ENCODE measurements at places on chromosomes 2 and 18.

- no peak for DNase-seq
Observed at GRCh38 chr18:49028801-49029506, 78.2 kb upstream of the SMAD7 start.

DNA sequence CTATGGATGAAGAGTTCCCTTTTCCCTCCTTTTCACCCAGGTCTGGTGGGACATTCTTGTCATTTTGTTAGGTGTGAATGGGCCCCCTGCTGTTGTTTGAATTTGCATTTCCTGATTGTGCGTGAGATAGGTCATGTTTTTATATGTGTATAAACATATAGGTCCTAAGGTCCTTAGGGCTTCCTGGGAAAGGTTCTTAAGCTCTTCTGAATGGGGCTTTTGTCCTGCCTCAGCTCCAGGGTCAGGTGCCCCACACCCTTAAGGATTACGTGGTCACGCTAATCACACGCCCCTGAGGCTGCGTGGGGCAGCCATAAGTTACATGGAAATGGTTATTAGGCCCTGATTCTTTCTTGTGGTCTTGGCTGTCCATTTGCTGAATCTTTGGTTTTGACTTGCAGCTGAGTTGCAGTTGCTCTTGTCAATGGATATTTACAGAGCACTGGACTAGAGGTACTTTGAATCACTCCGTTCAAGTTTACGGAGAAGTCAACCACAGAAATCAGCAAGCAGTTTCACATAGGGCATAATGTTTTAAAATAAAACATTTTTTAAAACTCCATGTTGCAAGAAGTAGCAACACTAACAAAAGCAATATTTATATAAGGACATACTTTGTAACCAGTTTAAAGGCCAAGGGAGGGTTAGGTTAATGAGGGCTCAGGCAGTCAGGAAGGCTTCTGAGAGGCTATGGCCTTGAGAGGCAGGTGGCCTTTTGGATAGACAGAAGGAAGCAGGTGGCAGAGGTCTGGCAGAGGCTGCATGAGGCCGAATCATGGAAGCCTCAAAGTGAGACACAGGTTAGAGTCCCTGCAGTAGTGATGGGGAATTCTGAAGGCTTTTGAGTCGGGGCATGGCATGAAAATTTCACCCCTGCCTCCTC, 24.2 kb downstream of the LIPG start:
- no peak for DNase-seq

GRCh38 chr2:120348737-120349439, 3.0 kb downstream of the INHBB start:
- DNase-seq = no peak

DNA sequence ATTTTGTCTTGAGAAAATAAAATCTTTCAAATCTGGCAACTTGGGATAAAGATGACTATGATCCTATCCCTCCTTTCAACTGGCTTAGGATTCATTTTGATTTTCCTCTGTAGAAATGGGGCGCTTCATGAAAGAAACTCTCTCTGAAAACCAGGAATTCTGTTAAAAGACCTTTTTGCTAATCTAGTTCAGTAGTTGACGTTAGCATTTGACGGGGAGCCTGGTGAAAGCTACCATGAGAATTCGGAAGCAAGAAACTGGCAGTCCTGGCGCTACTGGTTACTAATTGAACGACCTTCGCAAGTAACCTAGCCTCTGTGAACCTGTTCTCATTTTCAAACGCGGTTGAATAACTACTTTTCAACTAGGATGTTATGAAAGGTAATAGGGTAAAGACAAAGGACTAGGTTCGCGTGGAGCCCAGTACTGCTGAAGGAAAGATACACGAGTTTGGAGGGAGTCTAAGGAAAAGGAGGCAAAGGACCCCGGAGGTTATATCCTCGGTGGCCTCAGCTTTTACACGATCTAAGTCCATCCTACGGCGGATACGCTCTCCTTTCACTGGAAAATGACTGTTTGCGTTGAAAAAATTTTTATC, 604 bp upstream of the STK11IP start:
- peak; percentile 7 for DNase-seq

DNA sequence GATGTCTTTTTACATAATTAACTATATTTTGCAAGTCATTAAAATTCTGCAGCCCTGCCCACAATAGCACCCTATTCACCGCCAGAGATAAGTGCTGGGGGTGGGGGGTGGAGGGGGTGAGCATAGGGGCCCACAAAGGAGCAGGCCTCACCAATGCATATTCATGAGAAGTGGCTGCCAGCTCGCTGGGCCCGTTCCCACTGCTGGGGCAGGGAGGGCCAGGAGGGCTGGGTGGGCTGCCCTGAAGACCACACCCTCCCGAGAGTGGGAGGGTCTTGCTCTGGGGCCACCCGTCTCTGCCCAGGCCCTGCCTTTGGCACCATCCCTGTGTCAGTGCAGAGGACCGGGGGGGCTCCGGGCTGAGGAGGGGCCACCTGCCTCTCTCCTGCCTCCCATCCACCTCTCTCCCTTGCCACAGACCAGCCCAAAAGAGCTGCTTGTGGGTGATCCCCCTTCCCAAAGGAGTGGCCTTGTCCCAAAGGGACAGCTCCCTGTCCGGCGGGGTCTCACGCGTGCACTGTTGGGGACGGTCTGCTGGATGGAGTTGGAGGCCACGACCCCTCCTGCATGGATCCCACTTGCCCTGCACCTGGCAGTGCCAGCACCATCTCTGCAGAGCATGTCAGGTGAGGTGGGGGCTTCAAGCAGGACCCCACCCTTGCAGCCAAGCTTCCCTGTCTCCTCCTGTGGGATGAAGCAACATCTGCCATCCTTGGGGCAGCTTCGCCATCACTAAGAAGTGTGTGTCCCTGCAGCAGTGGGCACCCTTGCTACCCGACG, 138.8 kb upstream of the GPC1 start:
- DNase-seq = no peak

- no peak for DNase-seq
Observed at GRCh38 chr2:18596993-18597392, 7.6 kb upstream of the NT5C1B start.

DNA sequence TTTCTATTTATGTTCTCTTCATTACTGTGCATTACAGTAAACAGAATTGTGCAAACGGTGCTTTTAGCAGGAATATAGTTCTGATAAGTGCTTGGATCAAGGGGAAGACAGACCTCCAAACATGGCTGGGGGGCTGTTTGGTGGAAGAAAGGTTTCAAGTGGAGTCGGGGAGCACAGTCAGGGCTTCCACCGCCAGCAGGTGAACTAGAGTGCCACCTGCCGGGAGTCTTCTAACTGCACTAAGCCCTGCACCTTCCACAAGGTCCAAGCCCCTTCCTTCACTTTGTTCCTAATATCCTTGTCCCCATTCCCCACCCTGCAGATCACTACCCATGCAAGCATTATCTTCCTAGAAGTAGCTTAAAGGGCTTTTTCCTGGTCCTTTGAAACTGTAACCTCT, 11.1 kb downstream of the ONECUT2 start:
- no peak for DNase-seq

DNA sequence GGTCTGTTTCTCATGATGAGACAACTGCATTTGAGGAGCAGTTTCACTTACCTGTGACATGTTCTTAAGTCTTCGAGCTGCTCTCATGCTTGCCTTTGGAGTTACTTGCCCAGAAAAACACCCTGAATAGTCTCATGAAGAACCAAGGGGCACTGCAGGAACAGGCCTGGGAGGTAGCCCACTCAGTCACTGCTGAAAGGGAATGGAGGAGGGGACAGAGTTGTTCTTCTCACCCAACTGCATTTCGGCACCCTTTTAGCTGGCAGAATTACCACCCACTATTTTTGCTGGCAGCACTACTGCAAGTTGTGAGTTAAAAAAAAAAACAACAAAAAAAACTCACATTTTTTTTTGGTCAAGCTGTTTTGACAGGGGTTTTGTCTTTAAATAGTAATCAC, 181.9 kb downstream of the PTPRM start:
- DNase-seq = no peak

DNA sequence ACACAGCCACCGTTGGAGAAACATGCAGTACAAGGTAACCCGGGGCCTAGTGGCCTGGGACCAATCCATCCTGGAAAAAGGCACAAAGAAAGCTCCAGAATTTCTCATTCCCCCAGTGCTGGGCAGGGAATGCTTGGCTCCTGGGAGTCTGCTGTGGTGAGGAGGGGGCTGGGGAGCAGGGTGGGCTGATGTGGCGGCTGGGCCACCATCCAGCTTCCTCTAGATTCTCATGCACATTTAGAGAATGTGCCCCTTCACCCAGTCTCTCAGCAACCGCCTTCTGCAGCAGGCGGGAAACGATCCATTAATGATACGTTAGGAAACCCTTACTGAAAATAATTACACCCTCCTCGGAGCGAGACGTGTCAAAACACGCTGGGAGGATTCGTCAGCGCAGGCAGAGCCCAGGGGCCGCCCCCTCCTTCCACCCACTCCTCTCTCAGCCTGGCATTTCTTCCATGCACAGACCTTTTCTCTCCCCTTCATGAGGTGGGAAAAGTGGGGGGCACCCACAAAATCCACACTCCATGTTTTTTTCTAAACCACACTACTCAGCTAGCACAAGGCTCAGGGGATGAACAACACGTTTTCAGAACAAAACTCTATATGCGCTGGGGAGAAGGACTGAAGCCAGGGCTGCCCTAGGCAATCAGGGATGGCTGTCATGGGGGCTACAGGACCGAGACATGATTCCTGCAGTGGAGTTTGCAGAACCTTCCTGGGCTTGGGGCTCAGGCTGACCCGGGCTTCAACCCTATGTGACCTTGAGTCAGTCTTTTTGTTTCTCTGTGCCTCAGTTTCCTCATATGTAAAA, 56.1 kb upstream of the SMAD7 start:
- no peak for DNase-seq

DNA sequence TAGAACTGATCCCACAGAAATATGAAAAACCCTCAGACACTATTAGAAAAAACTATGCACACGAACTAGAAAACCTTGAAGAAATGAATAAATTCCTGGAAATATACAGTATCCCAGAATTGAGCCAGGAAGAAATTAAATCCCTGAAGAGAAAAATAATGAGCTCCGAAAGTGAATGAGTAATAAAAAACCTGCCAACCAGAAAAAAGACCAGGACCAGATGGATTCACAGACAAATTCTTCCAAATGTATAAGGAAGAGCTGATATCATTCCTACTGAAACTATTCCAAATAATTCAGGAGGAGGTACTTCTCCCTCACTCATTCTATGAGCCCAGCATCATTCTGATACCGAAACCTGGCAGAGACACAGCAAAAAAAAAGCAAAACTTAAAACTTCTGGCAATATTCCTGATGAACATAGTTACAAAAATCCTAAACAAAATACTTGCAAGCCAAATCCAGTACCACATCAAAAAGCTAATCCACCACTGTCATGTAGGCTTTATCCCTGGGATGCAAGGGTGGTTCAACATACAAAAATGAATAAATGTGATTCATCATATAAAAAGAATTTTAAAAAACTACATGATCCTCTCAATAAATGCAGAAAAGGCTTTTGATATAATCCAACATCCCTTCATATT, 1397.6 kb upstream of the DDX18 start:
- DNase-seq = no peak

DNA sequence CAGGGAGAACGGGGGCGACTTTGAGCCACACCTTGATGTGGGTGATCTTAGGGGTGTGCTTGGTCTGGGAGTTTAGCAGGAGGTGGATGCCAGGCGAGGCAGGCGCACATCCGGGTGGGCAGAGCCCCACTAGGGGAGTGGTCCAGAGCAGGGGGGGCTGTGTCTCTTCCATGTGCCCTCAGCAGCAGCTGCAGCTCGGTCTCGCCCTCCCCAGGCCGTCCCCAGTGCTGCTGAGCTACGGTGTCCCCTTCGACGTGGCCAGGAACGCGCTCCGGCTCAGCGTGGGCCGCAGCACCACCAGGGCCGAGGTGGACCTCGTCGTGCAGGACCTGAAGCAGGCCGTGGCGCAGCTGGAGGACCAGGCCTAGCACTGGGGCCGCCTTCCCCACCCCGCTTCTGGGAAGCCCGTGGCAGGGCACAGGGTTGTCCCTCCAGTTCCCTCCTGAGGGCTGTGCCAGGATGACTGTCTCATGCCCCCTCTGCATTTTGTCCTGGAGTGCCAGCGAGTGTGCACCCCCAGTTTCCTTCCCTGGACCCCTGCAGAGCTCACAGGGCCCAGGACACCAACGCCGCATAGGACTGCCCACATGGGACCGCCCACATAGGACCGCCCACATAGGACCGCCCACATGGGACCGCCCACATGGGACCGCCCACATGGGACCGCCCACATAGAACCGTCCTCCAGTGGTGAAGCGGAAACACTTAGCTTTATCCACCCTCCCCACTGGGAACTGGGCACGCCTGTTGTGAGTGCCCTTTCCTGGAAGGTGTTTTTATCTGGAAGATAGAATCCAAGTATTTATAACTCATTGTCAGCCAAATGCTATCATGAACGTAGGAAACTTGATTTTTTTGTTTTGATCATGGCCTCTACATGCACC, 1.9 kb upstream of the ESPNL start:
- no peak for DNase-seq

DNA sequence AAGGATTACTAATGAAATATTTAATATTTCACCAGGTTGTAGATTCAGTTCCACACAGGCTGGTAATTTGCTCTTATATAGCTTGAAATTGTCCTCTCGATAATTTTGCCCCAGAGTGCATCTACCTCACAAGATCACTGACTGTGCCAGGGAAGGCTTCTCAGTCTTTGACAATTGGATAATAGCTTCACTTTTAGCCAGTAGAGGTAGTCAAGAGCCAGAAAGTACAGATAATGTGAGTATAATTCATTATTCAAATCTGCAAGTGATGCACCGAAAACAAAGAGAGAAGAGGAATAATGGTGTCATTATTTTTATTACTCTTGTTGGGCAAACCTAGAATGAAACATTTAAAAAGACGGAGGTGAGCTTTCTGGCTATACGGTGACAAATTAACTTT, 292.8 kb downstream of the EN1 start:
- no peak for DNase-seq

- no peak for DNase-seq
Observed at GRCh38 chr2:150732064-150732463, 244.6 kb upstream of the RND3 start.

- peak; percentile 33 for DNase-seq
Observed at GRCh38 chr2:140863713-140864112, 1267.1 kb downstream of the LRP1B start.

- DNase-seq = no peak
Observed at GRCh38 chr2:53635694-53636093, 131.9 kb upstream of the CHAC2 start.

Measured in HS-27A (cell line).